H1 (cell line): ENCODE measurements at places on chromosomes 6 and 20. TPM values are rescaled to one million over a fixed set of nuclear protein-coding genes. Genes with fewer than 3 reads are reported as not detected.

CGAS gene
- polyA plus RNA-seq = 1.9 and 2.1 TPM in 2 replicates

SNAI1 gene
- 8.0 and 10.6 TPM in 2 replicates for polyA plus RNA-seq

ADGB gene
- polyA plus RNA-seq = not detected in 2 replicates

FAM184A gene
- polyA plus RNA-seq = 3.0 and 6.3 TPM in 2 replicates

ZSCAN9 gene
- 7.0 and 10.8 TPM in 2 replicates for polyA plus RNA-seq

ARFGEF3 gene
- polyA plus RNA-seq = 5.6 and 5.8 TPM in 2 replicates

ZBP1 gene
- not detected in 2 replicates for polyA plus RNA-seq

OVOL2 gene
- 11.0 and 15.1 TPM in 2 replicates for polyA plus RNA-seq

RRBP1 gene
- 15.9 and 20.2 TPM in 2 replicates for polyA plus RNA-seq

GSTA2 gene
- polyA plus RNA-seq = 0.05 TPM in 1 of 2 replicates, not detected in the other

SFT2D1 gene
- 67.8 and 76.1 TPM in 2 replicates for polyA plus RNA-seq

ECHDC1 gene
- polyA plus RNA-seq = 6.6 and 11.3 TPM in 2 replicates

OR2J3 gene
- polyA plus RNA-seq = 0.03 TPM in 1 of 2 replicates, not detected in the other

SYNDIG1 gene
- 7.8 and 9.1 TPM in 2 replicates for polyA plus RNA-seq

AFG1L gene
- polyA plus RNA-seq = 0.98 and 1.2 TPM in 2 replicates

LY86 gene
- polyA plus RNA-seq = not detected in 2 replicates

SCRT2 gene
- polyA plus RNA-seq = 0.12 and 0.14 TPM in 2 replicates

MOCS1 gene
- polyA plus RNA-seq = 13.4 and 15.1 TPM in 2 replicates

TGM2 gene
- 0.86 and 1.5 TPM in 2 replicates for polyA plus RNA-seq

DEFB124 gene
- polyA plus RNA-seq = not detected in 2 replicates

LHFPL5 gene
- 0.03 TPM in 1 of 2 replicates, not detected in the other for polyA plus RNA-seq

NRN1 gene
- polyA plus RNA-seq = 0.06 and 0.11 TPM in 2 replicates

SIM1 gene
- 0.02 and 0.09 TPM in 2 replicates for polyA plus RNA-seq

FERMT1 gene
- polyA plus RNA-seq = 4.2 and 4.5 TPM in 2 replicates

KIF25 gene
- polyA plus RNA-seq = 1.5 and 2.5 TPM in 2 replicates

RCAN2 gene
- 3.6 and 5.0 TPM in 2 replicates for polyA plus RNA-seq

COL9A1 gene
- polyA plus RNA-seq = 7.9 and 10.7 TPM in 2 replicates

SLC17A1 gene
- not detected in 2 replicates for polyA plus RNA-seq

KCNK15 gene
- 0.33 and 0.74 TPM in 2 replicates for polyA plus RNA-seq

FOXF2 gene
- polyA plus RNA-seq = 0.05 TPM in 2 replicates

COL12A1 gene
- polyA plus RNA-seq = 1.4 TPM in 2 replicates

ZKSCAN8 gene
- 8.6 and 10.7 TPM in 2 replicates for polyA plus RNA-seq
